NCI-H1105 treated with DMSO at 0.1 percent for 48 hours (cell line): ENCODE measurements at places on chromosomes 12 and 14.

DNA sequence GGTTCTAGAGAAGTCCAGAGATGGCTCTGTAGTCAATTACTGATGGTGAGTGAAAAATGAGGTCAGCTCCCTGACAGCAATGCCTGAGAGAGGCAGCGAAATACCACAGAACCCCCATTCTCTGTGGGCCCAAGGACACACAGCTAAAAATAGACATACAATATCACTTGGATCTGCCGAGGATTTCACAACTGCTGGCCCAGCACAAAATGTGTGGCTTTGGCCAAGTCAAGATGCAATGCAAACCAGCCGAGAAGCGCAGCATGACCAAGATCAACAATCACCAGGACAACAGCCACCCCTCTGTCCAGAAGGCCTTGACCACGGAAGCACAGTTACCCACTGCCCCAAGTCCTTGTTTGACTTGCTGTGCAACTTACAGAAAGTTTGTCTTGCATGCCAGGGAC, 52.2 kb downstream of the CKAP4 start:
- no peak for DNase-seq

- no peak for DNase-seq
Observed at GRCh38 chr12:131105351-131105735, 151.6 kb downstream of the ADGRD1 start.

- peak; percentile 20 for DNase-seq
Observed at GRCh38 chr12:66813137-66813892, 134.4 kb upstream of the GRIP1 start.

DNA sequence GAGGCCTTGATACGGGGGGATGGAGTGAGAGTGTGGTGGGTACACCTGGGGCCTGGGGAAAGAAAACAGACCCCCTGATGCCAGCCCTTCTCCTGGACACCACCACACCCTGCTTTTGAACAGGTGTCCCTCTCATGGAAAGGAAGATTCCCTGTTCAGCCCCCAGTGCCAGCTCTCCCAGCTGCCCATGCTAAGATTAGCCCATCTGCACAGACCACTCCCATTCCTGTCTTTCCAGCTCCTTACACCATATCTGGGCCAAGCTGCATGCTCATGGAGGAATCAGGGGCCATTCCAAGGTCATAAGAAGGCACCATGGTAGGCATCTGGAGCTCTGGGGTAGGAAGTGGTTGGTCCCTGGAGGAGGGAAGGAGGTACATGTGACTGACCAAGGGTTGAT, 9.6 kb downstream of the NAB2 start:
- no peak for DNase-seq

GRCh38 chr12:88638388-88638787, 58.1 kb upstream of the KITLG start:
- DNase-seq: no peak

DNA sequence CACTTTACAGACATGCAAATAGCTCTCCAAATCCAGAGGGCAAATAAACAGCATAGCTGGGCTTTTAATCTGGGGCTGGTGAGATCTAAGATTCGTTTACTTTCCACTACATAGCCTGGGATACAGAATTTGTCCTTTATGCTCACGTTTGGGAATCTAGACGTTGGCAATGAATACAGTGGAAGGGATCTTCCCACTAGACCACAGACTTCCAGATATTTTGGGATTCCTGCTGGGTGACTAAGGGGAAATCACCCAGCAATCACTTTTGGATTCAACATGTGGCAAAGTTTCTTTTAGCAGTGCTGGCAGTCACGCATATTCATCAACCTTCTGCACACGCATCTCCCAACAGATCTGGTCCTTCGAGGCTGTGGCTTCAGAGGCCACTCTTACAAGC, 23.5 kb downstream of the APPL2 start:
- no peak for DNase-seq

DNA sequence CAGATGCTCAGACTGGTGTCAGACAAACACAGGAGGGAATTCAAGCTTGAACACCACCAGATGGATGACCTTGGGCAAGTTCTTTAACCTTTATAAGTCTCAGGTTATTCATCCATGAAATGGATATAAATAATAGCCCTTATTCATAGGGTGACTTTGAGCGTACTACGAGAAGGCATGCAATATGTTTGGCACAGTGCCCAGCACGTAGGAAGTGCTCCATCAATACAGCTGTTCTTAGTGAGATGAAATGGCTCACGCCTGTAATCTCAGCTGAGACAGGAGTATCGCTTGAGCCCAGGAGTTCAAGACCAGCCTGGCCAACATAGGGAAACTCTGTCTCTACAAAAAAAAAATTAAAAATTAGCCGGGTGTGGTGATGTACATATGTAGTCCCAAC, 84.8 kb upstream of the FICD start:
- DNase-seq: peak; percentile 19

- no peak for DNase-seq
Observed at GRCh38 chr14:94153750-94154342, 20.3 kb upstream of the PPP4R4 start.

DNA sequence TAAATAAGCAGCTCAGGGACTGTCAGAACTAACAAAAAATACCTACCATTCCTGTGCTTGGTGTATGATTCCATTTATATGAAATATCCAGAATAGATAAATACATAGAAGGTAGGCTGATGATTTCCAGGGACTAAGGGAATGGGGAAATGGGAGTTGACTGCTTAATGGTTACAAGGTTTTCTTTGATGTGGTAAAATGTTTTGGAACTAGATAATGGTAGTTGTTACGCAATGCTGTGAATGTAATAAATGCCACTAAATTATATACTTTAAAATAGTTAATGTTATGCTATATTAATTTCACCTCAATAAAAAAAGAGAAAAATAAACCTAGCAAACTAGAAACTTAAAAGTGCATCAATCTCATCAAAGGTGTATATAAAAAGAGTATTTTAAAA, 41.1 kb downstream of the CEP83 start:
- no peak for DNase-seq

- DNase-seq: no peak
Observed at GRCh38 chr14:96103075-96103474, 63.9 kb downstream of the C14orf132 start.

DNA sequence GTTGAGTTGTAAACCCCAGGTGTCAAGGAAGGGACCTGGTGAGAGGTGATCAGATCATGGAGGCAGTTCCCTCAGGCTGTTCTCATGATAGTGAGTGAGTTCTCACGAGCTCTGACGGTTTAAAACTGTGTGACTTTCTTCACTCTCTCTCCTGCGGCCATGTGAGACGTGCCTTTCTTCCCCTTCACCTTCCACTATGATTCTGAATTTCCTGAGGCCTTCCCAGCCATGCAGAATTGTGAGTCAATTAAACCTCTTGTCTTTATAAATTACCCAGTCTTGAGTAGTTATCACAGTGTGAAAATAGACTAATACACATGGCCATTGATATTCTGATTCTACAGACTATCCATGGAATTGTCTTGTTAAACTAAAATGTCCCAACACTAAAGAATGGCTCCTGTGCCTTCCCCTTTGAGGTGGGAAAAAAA, 85.6 kb downstream of the SLC2A13 start:
- DNase-seq: no peak

DNA sequence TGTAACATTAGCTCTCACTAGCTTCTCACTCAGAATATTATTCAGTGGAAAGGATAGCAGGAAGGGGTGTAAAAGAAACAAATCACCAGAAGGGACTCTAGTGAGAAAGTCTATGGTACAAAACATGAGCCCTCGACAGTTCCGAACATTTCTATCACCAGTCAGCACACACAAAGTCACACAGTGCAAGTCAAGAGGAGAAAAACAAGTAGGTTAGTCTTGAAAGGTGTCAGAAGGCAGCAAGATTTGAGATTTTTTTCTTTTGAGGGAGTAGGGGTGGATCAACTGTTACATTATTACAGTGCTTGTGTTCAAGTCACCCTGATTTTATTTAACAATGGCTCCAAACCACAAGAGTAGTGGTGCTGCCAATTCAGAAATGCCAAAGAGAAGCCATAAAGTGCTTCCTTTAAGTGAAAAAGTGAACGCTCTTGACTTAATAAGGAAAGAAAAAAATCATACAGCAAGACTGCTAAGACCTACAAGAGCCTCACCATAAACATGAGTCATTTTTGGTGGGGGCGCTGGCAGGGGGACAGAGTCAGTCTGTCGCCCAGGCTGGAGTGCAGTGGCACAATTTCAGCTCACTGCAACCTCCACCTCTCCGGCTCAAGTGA, 42.3 kb downstream of the GNS start:
- no peak for DNase-seq

- DNase-seq: no peak
Observed at GRCh38 chr14:33239465-33239864, 300.8 kb downstream of the NPAS3 start.
